ENCODE measurements at places on chromosomes 16 and 17. TPM values are rescaled to one million over a fixed set of nuclear protein-coding genes. Genes with fewer than 3 reads are reported as not detected.

The GNG13 gene
- not detected for polyA plus RNA-seq

The TMEM114 gene
- not detected for polyA plus RNA-seq

The KRTAP4-4 gene
- polyA plus RNA-seq = not detected

The SLC4A1 gene
- not detected for polyA plus RNA-seq

The RAB26 gene
- polyA plus RNA-seq = 3.3 TPM

The CD7 gene
- 0.23 TPM for polyA plus RNA-seq

The MSI2 gene
- polyA plus RNA-seq = 51.5 TPM

The CDK3 gene
- polyA plus RNA-seq = 3.6 TPM

The CPHXL2 gene
- polyA plus RNA-seq = not detected

DNA sequence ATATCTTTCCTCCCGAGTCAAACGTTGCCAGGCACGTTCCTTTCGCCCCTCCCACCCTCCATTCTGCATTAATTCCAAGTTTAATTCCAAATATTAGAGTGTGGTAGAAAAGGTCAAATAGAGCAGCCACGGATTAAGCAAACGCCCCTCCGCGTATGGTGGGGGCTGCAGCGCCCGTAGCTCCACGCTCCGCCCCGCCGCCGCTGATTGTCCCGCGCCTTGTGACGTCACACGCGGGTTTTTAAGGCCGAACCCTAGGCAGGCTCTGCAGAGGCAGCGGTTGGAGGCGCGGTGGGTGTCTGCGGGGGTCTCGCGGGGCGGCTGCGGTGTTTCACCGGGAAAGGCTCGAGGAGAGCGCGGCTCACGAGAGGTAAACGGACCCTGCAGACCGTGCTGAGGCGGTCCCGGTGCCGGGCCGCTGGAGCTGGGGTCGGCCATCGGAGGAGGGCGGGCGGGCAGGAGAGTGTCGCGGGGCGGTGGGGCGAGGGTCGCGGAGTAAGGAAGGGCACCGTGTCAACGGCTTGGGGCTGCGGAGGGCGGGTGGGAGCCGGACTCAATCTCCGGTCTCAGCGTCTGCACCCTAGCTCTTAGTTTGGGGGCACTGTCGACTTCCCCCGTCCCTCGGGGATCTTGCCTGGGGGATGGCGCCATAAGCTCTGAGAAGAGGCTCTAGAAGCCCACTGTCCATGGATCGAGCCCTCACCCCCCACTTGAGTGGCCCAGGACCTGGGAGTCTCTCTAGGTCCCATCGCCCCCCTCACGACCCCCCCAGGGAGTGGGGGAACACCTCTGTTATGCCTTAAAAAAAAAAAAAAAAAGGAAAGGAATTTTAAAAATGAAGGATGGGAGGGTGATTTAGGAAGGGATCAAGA is at the start of gene ARL4D:
TSS of gene ARL4D (plus strand) at position 270 of the 872 bp plus-strand sequence. CDS start 740 bp downstream, outside the sequence.
- DNase-seq = peak; percentile 90

DNA sequence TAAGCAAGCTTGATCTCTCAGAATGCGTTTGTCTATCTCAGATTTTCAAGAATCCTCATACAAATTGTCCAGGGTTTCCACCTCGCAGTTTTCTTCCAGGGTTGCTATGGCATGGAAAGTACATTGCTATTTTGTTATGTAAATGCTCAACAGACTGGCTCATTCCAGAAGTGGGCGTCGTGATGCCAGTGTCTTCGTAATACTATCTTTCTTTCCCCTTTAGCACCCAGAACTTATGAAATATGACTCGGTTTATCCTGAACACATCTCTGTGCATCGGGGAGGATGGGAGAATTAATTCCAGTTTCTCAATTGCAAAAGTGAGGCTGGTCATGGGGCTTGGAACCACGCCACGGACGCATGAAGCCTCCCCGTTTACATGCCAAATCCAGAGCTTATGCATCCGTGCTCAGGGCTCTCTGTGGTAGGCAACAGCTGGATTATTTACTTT is 405.0 kb downstream of the WWOX start:
- peak; percentile 48 for DNase-seq

- no peak for DNase-seq
Observed at GRCh38 chr17:17206913-17207335, 791 bp upstream of the PLD6 start.

DNA sequence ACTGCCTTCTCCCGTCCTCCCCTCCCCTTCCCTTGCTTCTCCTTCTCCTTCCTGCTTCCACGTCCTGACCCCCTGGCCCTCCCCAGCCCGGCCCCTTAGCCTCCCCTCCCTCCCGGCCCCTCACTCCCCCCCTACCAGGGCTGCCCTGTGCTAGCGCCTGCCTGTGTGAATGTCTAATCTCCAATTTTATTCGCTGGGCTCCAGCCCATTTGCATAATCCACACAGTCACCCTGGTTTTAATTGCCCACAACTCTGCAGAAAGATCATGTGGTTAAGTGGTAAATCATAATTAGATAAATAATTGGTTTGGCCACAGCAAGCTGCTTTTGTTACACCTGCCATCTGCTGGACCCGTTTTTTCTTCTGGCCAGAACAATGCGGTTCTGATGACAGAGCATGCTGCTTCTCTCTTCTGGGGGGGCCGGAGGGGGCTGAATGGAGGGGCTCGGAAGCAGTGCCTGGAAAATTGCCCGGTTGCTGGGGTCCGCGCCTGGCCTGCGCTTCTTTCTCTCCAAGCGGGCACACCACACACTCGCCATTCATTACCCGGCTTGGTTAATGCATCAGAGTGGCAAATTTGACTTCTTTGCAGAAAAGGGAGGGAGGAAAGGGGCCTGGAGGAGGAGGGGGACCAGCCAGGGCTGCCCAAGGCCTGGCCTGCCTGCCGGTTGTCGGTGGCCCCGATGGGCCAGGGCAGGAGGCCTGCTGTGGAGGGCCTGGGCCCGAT is 19.5 kb upstream of the GSE1 start:
- DNase-seq = no peak

DNA sequence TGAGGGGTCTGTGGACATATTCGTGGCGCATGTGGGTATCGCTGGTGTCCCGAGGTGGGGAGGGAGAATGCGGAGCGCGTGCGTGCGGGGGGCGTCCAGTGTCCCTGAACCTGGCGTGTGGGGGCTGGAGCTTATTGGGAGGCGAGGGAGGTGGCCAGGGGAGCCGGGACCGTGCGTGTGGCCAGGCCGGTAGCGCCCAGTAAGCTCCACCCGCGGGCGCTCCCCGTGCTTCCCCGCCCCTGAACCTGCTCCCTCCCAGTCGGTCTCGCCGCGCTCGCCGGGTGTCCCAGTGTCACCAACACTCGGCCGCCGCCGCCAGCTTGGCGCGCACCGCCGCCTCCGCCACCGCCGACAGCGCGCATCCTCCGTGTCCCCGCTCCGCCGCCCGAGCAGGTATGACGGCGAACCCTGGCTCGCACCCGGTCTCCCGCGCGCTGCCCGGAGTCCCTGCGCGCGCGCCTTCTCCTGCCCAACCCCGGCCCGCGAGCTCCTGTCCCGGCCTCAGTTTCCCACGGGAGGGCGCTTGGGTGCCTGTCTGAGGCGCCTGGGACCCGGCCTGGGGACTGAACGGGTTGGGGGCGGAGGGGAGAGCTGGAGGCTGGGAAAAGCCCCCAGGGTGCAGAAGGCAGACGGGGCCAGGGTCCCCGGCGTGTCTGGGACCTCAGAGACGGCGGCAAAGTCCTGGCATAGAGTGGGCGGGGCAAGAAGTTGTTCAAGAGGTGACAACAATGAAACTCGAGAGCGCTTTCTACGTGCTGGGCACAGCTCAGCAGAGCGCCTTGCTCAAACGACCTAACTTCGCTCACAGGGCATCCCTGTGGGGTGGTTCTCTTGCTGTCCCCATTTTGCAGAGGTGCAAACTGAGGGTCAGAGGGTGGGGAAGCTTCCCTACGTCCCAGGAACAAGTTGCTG is at the start of gene SCNN1B:
TSS of gene SCNN1B (plus strand) at position 258 of the 912 bp plus-strand sequence. CDS start 46,298 bp downstream, outside the sequence.
- no peak for DNase-seq

DNA sequence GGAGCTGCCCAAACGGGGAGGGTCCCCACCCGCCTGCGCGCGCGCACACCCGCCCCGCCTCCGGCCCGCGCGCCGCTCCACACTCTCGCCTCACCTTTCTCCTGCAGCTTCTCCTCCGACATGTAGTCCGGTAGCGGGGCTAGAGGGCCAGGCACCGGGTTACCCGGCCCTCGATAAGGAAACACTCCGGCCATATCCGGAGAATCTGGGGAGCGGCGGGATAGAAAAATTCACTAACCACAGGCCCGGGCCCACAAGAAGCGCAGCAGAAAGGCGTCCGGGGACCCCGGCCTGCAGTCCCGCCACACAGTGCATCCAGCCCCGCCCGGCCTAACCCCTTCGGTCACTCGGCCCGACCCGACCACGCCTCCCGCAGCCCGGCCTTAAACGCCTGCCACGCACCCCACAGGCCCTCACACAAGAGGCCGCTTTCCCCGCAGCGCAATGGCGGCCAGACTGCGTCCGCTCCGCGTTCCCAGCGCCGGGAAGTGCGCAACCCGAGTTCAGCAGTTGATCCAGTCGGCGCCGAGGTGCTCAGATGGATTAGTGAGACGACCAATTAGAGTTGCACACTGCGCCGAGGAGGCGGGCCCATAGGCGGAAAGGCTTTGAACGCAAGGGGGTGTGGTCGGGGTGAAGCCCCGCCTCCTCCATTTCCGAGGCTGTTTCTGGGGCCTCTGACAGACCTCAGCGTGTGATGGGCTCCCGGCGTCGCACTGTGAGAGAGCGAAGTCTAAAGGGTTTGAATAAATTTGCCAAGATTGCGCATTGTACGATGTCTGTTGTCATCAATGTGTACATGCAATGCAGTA is at the start of gene PRPF8:
TSS of gene PRPF8 (minus strand) at position 490 of the 812 bp plus-strand sequence. CDS start at position 194, 296 bp downstream.
- DNase-seq = peak; percentile 98

- no peak for DNase-seq
Observed at GRCh38 chr16:83550183-83550569, 257.6 kb upstream of the HSBP1 start.

- no peak for DNase-seq
Observed at GRCh38 chr16:63714876-63715275, 1407.0 kb downstream of the CDH11 start.

GRCh38 chr17:13671771-13672170 is 70.0 kb upstream of the HS3ST3A1 start:
- no peak for DNase-seq

DNA sequence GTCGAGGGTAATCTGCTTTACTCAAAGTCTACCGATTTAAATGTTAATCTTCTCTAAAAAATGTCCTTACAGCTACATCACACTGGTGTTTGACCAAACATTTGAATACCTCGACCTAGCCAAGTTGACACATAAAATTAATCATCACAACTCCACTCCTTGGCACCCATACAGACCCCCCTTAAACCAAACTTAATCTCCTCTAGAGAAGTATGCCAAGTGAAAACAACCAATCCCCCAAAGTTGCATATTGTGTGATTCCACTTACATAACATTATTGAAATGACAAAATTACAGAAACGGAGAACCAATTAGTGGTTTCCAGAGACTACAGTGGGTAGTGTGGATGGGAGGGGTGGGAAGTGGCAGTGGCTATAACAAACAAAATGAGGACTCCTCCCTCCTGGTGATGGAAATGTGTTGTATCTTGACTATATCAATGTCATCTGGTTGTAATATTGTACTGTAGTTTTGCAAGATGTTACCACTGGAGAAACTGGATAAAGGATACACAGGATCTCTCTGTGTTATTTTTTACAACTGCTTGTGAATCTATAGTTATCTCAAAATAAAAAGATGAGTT is 39.4 kb downstream of the CAPNS2 start:
- no peak for DNase-seq

- no peak for DNase-seq
Observed at GRCh38 chr17:68512960-68513474, 787 bp downstream of the PRKAR1A start.

Measured in heart left ventricle (tissue), 16 donors.